ENCODE measurements at places on chromosomes 6 and 20.

GRCh38 chr6:21241231-21242130 is 352.1 kb upstream of the SOX4 start:
- DNase-seq: no peak

DNA sequence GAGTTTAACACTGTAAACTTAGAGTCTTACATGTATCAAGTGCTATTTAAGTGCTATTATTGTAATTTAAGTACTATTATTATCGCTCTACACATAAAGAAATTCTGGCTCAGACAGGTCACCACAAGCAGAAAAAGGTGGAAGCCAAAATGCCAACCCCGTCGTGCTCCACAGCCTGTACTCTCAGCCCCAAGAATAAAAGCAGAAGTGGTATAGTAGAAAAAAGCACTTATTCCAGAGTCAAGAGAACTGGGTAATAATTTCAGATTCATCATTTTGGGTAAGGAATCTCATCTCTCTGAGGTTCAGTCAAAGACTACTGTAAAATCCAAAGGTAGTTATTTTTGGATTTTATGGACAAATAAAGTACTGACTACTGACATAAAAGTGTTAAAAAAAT is 943 bp downstream of the ZUP1 start:
- DNase-seq: peak; percentile 10

GRCh38 chr6:34773916-34774315 is 16.6 kb downstream of the SNRPC start:
- DNase-seq: no peak

- DNase-seq: no peak
Measured at GRCh38 chr20:61454053-61454452, 202.0 kb downstream of the CDH4 start.
